ENCODE measurements at places on chromosomes 2 and 18.

DNA sequence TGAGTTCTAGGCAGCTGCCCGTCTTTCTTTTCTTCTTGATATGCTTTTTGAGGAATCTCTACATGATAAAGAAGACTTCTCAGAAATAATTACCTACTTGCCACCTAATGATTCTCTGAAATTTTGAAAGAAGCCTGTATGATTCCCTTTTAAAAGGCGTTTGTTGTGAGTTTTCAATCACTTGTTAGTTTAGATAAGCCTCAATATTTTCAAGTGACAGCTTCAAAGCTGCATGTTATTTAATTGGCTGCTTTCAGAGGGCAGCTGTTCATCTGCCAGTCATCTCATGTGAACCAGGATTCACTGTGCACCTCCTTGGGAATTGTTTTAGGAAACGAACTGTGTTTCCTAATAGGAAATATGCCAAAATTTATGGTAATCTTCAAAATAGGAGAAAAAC is 938.1 kb downstream of the CPS1 start:
- no peak for DNase-seq

DNA sequence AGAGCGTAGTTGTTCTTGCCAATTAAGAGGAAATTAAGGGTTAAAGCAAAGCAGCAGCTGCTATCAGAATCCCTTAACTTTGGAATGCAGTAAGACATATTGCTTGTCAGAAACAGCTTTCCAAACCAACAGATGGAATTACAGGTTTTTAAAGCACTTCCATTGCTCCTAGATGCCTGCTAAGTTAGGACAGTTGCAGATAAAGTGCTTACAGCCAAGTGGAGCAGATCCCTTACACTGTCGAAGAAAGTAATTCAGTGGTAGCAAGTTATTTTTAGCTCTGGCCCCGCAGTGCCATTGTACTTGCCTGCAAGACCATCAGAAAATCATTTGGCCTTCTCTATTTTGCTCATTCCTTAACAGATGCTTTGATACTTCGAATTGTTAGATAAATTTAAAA is 5.4 kb downstream of the PDK1 start:
- DNase-seq, result no peak

DNA sequence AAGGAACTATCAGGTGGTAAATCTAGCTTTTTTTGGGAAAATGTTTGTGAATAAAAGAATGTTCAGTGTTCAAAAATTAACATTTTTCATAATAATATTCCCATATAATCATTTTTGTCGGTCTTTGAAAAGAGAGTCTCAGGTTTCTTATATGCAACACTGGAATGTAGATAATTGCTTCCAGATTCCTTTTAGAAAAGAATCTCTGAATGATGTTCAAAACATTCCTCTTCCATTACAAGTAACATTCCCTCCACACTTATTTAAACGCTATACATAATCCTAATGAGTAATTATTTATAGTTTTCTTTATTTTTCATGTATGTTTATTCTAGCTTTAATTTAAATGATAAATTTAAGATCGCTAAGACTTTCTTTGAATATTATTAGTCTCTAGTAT is 7.0 kb downstream of the ZSWIM2 start:
- DNase-seq, result no peak

DNA sequence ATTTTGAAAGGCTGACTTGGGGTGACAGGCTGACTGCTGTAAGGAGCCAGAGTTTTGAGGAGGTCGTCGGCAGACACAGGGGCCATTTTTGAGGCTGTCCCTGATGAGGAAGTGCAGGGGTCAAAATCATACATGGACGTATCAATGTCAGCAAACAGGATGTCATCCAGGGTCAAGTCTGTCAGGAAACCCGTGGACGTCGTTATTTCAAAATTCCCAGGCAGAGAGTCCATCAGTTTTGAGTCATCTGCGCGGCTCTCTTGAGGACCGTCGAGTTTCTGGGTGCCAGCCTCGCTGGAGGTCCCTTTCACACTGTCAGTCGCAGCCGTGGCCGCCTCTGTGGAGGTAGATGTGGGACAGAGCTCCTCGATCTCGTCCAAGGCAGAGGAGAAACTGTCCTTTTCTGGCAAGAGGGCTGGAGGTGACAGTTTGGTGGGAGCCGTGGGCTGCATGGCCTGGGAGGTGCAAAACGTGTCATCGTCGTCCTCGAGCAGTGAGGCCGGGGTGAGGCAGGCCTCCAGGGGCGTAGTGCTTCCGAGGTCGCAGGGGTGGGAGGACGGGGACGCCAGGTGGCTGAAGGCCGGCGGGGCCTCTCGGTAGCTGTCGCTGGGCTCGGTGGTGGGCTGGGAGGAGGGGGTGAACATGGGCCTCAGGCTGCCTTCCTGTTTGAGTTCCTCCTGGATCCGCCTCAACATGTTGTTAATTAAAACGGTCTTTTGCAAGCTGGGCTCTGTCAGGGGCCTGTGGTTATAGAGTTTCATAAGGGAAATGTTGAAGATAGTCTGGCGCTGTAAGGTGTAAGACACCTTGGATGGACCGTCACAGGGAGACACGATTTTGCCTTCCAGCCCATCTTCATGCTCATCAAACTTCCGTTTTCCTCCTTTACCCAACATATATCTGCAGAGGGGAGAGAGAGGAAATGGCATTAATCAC is 17.5 kb downstream of the SERTAD2 start:
- DNase-seq, result no peak

- DNase-seq, result no peak
Measured at GRCh38 chr2:118945881-118946280, 3.9 kb downstream of the MARCO start.

- DNase-seq, result no peak
Measured at GRCh38 chr2:180609626-180610340, 370.6 kb upstream of the UBE2E3 start.

GRCh38 chr2:222877556-222878300 is 16.9 kb downstream of the ACSL3 start:
- DNase-seq, result no peak

- DNase-seq, result no peak
Measured at GRCh38 chr18:58501066-58501896, 127.6 kb downstream of the ALPK2 start.

DNA sequence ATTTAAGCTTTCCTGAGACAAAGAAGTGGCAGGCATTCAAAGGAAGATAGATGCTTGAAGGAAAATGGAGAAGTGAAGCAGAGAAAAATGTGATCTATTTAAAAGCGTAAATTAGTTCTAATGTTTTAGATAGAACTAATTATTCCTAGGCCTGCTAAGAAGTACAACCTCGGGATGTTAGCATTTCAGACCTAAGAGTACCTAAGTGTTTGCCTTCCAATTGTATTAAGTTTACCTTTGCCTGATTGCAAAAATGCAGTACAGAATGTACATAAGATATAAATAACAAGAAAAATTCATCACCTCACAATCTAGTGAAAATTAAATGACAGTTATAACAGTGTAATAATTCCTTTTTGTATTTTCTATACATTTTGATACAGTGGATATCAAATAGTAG is 71.1 kb upstream of the HNMT start:
- no peak for DNase-seq

DNA sequence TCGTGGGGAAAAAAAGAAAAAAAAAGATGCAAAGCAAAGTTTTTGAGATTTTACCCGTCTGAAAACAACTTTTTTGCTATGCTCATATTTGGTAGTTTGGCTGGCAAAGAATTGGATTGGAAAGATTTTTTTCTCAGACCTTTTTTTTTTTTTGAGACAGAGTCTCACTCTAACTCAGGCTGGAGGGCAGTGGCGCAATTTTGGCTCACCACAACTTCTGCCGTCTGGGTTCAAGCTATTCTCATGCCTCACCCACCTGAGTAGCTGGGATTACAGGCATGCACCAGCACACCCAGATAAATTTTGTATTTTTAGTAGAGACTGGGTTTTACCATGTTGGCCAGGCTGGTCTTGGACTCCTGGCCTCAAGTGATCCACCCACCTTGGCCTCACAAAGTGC is 56.3 kb upstream of the TANC1 start:
- DNase-seq, result no peak

DNA sequence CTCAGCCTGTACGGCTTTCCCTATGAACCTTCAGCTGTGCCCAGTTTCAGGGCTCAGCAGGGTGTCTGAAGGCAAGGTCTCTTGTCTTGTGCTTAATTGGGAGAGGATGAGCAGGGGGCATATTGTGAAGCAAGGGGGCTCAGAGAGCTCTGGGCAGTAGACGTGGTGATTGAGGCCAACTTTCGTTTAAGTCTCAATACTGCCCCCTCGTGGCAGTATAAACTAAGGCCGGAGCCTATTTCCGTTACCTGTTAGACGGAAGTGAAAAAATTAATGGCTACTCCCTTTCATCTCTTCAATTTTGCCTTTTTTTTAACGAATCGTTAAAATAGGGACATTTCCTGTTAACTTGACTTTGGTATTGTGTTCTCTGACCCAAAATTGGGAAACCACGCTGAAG is 193.4 kb downstream of the TDRD15 start:
- peak; percentile 7 for DNase-seq

- no peak for DNase-seq
Measured at GRCh38 chr18:55139307-55139706, 180.0 kb upstream of the CCDC68 start.

- DNase-seq, result no peak
Measured at GRCh38 chr18:26506012-26506411, 42.3 kb downstream of the KCTD1 start.

GRCh38 chr18:47737956-47738355 is 192.5 kb downstream of the SMAD2 start:
- no peak for DNase-seq

DNA sequence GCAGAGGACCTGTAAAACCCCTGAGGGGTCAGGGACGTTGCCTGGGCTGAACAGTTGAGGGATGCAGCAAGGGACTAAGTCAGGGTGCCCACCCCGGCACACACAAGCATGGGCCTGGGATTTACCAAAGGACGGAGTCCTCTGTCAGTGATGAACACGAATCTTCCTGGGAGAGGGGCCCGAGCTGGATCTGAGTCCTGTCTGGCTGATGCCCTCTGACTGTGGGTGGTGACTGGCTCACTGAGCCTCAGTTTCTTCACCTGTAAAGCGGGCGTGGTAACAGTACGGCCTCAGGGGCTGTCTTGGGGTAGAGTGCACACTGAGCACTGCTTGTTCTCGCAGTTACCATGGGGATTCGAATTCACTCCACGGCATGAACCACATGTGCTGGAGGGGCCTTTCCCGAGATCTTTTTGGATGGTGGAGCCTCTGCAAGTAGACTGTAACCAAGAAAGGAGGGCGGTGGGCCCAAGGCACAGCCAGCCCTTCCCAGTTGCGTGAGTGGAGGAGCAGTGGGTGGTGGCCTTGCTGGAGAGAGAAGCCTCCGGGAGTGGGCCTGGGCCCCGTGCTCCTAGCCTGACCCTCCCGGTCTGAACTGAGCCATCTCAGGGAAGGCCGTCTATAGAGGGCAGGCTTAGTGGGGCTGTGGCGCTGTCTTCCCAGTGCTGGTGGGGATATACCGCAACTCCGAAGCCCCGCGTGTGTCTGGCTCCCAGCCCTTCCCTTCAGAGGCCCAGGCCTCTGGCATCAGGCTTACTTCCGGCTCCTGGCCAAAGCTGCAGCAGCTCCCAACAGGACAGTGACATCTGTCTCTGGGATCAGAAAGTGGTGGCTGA is 130.8 kb upstream of the HS6ST1 start:
- DNase-seq, result no peak

DNA sequence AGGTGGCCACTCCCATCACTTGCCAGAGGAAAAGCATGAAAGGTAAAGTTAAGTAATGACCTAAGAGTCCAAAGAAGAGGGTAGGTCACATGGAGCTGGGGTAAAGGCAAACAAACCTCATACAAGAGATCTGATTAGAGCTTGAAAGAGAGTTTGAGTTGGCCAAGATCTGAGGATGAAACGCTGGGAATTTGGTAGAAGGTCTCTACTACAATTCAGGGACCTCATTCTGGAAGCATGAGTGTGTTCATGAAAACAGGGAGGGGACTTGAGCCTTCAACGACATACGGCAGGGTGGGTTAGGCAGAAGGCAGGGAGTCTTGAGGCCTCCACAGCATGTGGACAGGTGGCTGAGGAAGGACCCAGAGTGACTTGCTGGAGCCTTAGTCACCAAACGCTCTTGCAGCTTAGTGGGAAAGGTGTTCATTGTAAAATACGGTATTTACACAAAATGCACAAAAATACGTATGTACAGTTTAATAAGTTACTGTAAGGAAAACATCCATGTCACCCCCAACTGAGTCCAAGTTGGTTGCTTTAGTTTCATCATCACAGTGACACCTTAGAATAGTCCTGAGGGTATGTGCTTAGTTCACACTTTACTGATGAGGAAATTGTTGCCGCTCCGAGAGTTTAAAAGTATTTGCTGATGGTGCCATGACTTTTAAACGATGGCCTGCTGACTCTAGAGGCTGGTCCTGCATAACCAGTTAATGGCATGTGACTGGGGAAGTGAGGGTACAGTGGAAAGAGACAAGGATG is 5.0 kb upstream of the FARP2 start:
- DNase-seq, result no peak

GRCh38 chr2:47437287-47437686 is 34.3 kb downstream of the MSH2 start:
- no peak for DNase-seq

DNA sequence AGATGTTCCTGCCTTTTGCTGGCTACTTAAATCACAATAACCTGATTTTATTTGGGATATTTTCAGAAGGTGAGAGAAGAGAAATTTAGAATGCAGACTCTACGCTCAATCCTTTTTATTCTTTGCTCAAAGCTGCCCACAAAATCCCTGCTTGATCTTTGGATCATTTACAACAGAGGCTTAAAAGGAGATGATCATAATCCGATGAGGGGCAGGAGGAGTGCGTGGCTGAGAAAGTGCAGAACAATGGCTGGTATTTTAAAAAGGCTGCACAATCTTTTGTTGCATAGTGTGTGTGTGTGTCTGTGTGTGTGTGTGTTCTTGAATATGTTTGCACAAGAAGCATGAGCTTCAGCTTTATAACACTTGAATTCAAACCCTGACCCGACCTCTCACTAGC is 256.3 kb upstream of the MYT1L start:
- DNase-seq, result no peak
